Effector memory CD8-positive, alpha-beta T cell (primary cell): ENCODE measurements at places on chromosomes 6 and 20.

DNA sequence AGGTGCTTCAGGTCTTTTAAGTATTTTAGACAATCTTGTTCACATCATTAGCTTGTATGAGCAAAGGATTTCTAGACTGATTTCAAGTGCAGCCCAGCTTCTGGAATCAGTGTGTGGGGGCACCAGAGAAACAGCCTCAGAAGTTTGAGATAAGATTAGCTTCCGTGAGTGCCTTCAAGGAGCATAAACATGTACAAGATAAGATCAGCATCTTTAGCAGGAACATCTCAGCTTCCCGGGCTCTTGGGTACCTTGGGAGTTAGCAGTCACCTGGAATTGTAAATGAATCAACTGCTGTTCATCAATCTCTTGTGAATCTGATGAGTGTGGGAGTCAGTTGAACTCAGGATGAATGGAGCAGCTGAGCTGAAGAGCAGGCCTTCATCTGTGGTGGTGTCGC lies 12.0 kb upstream of the CITED2 start:
- DNase-seq: no peak

DNA sequence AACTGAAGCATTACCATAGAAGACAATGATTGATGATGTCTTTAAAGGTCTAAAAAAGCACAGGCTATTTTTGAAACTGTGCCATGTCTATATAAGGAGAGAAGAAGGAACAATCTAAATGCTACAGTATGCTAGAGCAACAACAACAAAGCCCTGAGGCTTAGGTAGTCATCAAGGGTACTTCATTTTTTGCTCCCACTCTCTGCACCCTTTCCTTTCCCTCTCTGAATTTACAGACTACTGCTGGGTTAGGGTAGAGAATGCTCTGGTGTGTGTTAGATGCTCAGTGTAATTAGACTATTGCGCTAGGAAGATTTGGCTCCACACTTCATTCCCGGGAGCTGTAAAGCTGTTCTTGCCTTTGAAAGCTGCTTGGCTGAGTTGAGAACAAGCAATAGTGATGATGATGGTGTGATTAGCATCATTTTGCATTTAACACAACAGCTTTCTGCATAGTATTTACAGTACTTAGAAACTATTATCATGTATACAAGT lies 1262.5 kb upstream of the CITED2 start:
- DNase-seq: no peak

DNA sequence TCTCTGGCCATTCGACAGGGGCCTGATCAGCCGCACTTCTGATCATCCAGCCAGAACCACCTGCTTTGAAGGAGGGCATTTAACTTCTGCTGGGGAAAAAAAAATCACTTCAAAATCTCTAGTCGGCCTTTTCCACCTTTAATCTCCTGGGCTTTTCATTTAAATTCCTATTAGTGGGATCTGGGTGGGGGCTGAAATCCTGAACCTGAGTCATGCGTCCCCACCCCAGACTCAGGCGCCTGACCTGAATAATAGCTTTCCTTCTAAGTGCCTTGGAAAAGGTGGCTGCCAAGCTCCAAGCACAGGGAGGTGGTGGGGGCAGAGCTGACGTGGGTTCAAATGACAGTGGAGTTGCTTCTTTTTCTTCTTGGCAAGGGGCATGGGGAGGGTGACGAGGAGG lies 246.0 kb upstream of the EXOC2 start:
- DNase-seq: no peak

GRCh38 chr20:15930311-15931305 lies 642.6 kb downstream of the KIF16B start:
- no peak for DNase-seq

- DNase-seq: no peak
These were observed 179.1 kb downstream of the THBS2 start for GRCh38 chr6:169074526-169074925.

DNA sequence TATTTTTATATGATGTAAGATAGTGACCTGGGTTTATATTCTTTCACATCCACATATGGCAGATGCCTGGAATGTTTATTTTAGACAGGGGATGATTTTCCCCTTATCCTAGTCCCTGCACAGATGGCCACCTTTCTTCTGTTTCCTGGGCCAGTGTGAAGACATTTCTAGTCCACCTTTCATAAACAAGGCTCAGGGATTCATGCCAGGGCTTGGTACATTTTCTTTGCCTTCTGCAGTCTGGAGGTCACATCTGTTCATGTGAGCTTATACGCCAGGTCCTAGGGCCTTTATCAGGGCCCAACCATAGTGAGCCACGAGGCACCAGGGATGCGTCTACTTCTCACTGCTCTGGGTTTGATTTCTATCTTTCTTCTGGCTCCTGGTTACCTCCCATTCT lies 38.0 kb upstream of the ERVFRD-1 start:
- no peak for DNase-seq

GRCh38 chr20:46543959-46544358 lies 6.5 kb downstream of the OCSTAMP start:
- no peak for DNase-seq

DNA sequence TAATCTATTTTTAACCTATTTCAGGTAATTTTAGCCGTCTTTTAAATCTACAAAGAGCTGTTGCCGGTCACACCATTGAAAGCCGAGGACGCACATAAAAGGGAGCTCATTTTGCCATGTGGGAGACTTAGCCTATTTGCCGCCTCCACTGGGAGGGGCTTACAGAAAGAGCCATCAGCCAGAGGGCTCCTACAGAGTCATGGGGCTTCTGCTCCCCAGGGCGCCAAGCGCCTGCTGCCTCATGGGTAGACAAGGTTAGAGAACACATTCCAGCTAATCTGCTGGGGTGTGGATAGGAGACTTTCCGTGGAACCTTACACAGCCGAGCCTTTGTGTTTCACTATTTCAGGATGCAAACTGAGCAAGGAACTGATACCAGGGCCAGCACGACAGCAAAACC lies 12.6 kb downstream of the PCMTD2 start:
- no peak for DNase-seq

DNA sequence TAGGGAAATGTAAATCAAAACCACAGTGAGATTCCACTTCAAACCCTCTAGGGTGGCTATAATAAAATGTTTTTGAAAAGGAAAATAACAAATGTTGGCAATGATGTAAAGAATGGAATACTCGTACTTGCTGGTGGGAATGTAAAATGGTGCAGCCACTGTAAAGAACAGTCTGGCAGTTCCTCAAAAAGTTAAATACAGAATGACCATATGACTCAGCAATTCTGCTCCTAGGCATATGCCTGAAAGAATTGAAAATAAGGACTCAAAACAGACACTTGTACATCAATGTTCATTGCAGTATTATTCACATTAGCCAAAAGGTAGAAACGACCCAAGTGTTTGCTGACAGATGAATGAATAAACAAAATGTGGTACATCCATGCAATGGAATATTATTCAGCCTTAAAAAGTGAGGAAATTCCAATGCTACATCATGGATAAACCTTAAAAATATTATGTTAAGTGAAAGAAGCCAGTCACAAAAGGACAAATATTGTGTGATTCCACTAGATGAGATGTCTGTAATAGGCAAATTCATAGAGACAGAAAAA lies 10.2 kb upstream of the RNF114 start:
- DNase-seq: no peak

DNA sequence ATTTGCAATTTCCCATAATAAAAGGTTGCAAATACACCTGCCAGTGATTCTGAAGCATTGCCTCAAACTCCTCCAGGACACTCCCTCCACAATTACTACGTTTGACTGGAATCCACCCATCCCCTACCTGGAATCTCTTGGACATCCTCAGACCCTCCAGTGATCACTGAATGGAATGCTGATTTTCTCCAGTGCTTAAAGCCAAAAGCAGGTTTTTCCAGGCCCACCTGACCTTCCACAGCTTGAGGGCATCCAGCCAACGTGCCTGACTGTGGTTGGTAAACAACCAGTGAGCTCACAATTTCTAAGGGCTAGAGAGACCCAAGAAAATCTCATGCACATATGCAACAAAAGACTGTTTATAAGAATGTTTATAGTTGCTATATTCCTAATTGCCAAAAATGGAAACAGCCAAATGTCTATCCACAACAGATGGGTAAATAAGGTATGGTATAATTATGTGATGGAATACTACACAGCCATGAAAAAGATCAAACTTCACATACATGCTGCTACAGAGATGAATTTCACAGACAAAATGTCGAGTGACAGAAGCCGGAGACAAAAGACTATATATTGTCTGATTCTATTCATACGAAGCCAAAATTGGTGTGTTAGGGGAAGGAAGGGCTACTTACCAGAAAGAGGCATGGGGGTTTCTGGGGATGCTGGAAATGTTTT lies 147.1 kb upstream of the RREB1 start:
- no peak for DNase-seq

GRCh38 chr6:5446362-5447075 lies 185.2 kb downstream of the FARS2 start:
- DNase-seq: no peak

GRCh38 chr6:149750136-149750609 lies 632 bp downstream of the PCMT1 start:
- no peak for DNase-seq

DNA sequence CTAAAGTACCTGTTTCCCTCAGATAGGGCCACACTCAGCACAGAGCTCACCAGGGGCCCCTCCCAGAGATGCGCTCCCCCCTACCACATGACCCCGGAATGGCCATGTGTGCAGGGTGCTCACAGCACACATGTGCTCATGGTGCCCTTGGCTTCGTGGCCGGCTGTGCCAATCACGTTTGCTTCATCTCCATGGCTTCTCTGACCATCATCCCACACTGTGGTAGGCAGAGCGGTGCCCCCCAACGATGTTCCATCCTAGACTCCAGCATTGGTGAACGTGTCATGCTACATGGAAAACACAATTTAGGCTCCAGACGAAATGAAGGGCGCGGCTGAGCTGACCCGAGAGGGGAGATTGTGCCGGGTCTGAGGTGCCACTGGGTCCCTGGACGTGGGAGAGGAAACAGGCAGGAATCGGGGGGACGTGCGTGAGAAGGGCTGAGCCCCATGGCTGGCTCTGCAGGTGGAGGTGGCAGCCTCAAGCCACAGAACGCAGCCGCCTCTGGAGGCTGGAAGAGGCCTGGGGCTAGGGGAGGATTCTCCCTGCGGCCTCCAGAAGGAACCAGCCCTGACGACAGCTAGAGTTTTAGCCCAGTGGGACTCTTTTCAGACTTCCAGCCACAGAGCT lies 126.5 kb downstream of the DLL1 start:
- DNase-seq: no peak

DNA sequence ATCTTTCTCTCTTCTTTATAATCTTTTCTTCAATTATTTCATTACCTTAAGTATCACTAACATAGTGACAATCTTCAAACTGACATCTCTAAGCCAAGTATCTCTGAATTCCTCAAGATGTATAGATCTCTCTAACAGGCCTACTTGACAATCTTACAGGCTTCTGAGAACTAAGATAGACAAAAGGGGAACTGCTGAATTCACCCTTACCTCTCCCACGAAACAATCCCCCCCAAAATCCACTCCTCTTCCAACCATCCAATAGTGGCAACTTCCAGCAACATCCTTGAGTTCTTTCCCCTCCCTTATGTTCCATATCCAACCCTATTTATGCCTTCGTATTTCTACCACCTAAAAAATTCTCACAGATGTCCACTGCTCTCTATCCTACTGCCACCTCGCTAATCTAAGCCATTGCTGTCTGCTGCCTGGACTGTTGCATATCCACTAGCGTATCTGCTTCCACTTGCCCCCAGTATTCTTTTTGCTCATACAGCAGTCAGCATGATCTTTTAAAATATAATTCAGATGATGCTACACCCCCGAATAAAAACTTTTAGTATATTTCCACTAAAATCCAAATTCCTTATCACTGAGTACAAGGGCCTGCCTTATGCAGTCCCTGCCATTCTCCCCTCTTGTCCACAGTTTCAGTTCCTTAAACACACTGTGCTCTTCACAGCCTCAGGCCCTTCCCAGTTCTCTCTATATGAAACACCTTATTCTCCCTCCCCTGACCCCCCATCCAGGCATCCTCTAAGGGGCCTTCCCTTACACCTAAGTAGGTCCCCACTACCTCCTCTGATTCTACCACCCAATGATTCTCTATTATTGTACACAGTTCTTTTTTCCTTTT lies 8.0 kb downstream of the REPS1 start:
- DNase-seq: no peak

DNA sequence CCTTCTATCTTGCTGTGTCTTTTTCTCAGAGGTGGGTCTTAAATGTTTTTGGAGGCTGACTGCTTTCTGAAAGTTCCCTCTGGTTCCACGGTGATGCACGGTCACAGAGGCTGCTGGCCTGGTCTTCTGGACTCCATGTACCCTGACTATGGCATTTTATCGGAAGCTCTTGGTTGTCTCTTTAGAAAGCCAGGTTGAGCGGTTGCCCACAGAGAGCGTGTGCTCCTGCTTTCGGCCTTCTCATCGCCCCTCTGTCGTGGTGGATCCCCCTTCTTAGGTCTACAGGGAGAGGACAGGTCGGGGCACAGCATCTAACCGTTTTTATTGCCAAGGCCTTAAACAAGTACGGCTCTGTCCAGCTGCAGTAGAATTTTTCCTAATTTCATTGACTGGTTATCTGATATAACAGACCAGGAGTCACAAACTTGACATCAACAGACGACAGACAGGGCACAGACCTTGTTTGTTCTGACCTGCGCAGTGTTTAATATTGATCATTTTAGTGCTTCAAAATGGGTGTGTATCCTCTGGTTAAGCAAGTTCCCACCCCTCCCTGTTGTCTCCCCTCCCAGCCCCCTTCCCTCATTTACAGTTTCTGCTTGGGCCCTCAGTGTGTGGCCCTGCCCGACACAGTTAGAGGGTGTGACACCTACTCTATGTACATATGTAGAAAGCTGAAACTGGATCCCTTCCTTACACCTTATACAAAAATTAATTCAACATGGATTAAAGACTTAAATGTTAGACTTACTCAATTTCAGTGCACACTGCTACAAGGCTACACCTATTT lies 24.7 kb downstream of the SYTL3 start:
- no peak for DNase-seq

DNA sequence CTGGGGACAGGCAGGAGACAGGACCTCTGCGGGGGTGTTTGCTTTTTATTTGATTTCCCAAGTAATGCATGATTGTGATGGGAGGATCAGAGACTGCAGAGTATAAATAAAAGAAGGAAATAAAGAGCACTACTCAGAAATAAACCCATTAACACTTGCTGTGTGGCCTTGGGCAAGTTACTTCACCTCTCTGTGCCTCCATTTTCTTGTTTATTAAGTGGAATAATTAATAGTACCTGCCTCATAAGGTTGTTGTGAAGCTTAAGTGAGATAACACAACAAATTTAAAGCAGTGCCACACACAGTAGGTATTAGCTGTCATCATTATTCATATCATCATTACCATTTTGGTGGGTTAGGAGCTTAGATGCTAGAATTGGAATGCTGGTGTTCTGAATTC lies 8.1 kb downstream of the CEBPB start:
- no peak for DNase-seq

GRCh38 chr6:119264854-119265397 lies 84.6 kb downstream of the MAN1A1 start:
- DNase-seq: no peak
